ENCODE measurements at places on chromosomes 13 and 19. TPM values are rescaled to one million over a fixed set of nuclear protein-coding genes. Genes with fewer than 3 reads are reported as not detected.

RDH8 gene
- not detected for total RNA-seq

PROSER3 gene
- 4.5 TPM for total RNA-seq

PBX4 gene
- total RNA-seq, result 5.0 TPM

- DNase-seq, result no peak
These were observed 39.6 kb downstream of the COL4A2 start for GRCh38 chr13:110346661-110347067.

- DNase-seq, result no peak
These were observed 25.5 kb downstream of the NEK5 start for GRCh38 chr13:52103386-52103785.

GRCh38 chr13:80630685-80631121 is 289.8 kb upstream of the SPRY2 start:
- DNase-seq, result peak; percentile 59

DNA sequence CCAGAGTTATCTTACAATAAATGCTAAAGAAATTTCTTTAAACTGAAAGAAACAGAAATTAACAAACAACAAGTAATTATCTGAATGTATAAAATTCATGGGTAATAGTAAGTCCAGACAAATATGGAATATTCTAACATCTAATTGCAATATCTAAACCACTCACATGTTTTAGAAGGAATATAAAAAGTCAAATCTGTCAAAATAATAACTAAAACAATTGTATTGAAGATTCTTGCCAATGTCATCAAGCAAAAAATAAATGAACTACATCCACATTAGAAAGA is 942.9 kb upstream of the PCDH20 start:
- DNase-seq, result no peak

CCDC70 gene
- not detected for total RNA-seq

DNA sequence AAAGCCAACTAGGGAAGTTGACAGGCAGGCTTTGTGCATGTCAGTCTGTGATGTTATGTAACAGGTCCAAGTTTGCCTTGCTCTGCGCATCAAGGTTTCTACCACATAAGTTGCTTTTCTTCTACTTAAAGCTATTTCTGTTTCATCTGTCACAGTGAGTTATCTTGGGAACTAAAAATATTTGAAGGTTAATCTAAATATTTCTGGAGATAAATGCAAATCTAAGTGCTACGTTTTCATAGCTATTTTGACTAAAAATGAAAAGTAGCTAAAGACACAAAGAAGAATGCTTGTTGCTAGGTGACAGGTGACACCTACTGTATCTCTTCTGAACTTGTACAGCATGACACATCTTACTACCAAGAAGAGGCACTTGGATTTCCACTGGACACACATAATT is 135.6 kb downstream of the KLF12 start:
- no peak for DNase-seq

DNA sequence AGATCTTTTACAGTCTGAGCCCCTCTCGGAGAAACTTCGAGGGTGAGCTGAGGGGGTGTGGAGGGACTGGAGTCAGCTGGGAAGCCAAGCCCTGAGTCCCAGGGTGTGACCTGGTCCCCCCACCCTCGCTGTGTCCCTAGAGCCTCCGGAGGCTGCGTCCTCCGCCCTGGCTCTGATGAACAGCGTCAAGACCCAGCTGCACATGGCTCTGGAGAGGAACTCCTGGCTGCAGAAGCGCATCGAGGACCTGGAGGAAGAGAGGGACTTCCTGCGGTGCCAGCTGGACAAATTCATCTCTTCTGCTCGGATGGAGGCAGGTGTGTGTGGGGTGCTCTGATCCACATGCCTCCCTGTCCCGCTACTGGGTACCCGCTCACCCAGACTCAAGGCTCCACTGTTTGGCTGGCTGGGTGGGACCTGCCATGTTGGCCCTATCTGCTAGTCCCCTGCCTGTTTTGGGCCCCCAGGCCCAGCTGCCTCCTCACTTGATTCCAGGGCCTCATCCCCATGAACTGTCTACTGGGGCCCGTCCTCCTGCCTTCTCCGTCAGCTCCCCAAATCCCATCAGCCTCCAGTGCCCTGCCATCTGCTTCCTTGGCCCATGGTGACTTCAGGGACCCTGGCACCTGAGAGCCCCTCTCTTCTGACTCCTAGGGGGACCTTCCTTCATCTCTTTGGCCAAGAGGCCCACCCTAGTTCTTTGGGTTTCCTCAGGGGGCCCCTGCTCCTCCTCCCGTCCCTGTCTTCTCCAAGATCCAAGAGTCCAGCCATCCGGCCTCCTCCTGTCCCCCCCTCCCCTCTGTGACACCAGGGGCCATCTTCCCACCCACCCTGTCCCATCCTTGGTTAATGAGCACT is 1.5 kb downstream of the CCDC106 start:
- no peak for DNase-seq

DNA sequence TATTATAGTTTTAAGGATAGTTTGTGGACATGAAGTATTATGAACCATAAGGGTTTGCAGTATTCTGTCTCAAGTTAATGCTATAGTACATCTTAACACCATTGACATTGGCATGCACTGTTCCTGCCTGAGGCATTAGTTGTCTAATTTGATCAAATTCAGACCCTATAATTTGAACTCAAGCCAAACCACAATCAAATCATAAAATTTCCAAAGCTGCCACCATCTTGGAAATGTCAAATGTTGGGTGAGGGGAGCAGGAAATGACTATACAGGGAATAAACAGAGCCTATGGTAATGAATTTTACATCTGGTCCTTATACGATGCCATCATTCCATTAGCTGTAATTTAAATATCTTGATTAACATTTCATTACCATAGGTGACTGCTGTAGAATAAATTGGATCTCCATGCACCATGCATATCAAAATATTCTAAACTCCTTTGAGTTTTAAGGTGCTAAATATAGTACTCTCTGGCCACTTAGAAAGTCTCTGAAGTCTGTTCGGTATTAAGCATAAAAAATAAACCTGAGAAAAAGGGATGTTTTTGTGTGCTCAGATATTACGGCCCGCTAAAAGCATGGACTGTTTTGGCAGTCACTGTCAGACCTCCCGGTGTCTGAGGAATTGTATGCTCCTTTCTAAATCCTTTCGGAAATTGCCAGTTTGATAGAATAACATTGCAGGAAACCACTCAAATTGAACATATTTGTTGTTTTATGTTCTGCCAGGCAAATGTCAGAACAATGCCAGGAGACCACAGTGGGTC is 257.7 kb downstream of the SPRY2 start:
- DNase-seq, result peak; percentile 4

DNA sequence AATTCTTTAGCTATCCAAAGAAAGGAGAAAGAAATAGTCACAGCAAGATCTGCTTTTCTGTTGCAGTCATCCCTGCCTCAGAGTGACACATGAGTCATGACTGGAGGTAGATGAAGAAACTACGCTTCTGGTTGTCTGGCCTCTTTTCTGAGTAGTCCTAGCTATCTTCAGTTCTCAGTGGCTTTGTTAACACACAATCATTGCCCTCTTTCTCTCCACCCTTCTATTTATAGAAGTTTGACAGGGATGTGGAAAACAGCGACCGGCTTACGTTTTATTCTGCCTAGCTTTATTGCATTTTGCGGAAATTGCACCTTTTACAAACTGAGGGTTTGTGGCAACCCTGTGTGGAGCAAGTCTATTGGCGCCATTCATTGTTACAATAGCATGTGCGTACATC is 26.7 kb downstream of the SPATA13 start:
- DNase-seq, result no peak

ZNF225 gene
- 5.9 TPM for total RNA-seq

NCR1 gene
- total RNA-seq, result 0.30 TPM

GRCh38 chr13:21957833-21958232 is 287.0 kb downstream of the FGF9 start:
- DNase-seq, result no peak

CACNG7 gene
- total RNA-seq, result not detected

GRCh38 chr13:29846475-29847256 is 3.8 kb downstream of the UBL3 start:
- DNase-seq, result peak; percentile 21

NLRP4 gene
- total RNA-seq, result not detected

KCNN4 gene
- 3.5 TPM for total RNA-seq

GRCh38 chr13:105702441-105702840 is 833.0 kb downstream of the EFNB2 start:
- no peak for DNase-seq

TSEN34 gene
- total RNA-seq, result 24.4 TPM

ZNF69 gene
- total RNA-seq, result 6.5 TPM

GRCh38 chr13:48804821-48805601 is 151.3 kb downstream of the CYSLTR2 start:
- DNase-seq, result no peak

STOML3 gene
- not detected for total RNA-seq

Measured in skin of body (tissue), 3 donors.